ENCODE measurements at places on chromosomes 1 and 21.

DNA sequence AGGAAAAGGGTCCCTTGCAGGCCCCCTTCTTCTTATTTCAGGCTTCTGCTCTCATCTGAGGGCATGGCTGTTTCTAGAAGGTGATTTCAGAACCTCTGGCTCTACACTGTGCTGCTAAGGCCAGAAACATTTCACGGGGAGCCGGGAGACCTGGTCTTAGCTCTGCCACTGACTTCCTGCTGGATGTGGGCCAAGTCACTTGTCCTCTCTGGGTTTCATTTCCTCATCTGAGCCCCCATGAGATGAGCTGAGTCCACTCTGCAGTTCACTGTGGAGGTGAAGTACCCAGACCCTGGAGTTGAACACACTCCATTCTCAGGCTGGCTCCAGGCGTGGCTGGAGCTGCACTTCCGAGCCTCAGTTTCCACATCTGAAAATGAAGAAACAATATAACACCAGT lies 2.1 kb downstream of the PADI1 start:
- no peak for DNase-seq

- DNase-seq, result no peak
Measured at GRCh38 chr1:19814244-19814661, 830 bp downstream of the RNF186 start.

- DNase-seq, result no peak
Measured at GRCh38 chr1:87642581-87643221, 314.0 kb downstream of the LMO4 start.

DNA sequence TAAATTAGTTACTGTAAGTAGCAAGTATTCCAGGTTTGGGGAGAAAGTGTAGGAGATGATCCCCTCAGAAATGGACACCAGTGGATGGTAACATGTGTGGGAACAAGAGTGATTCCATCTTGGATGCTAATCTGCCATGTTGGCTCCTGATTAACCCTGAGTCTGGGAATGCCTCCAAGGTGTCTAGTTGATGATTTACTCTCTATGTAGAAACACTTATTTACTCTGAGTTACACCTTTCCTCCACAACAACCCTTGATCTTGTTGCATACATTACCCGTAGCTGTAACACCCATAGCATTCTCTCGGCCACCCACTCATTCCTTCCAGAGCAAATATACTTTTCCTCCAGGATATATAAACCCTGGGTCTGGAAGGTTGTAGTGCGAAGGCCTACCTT lies 315.9 kb upstream of the GREM2 start:
- no peak for DNase-seq

- no peak for DNase-seq
Measured at GRCh38 chr1:38929476-38929875, 12.2 kb downstream of the RHBDL2 start.

- no peak for DNase-seq
Measured at GRCh38 chr1:64098846-64099582, 104.4 kb upstream of the UBE2U start.

GRCh38 chr1:213327017-213327667 lies 276.1 kb downstream of the RPS6KC1 start:
- no peak for DNase-seq

GRCh38 chr1:200684015-200684414 lies 14.3 kb upstream of the DDX59 start:
- DNase-seq, result no peak

DNA sequence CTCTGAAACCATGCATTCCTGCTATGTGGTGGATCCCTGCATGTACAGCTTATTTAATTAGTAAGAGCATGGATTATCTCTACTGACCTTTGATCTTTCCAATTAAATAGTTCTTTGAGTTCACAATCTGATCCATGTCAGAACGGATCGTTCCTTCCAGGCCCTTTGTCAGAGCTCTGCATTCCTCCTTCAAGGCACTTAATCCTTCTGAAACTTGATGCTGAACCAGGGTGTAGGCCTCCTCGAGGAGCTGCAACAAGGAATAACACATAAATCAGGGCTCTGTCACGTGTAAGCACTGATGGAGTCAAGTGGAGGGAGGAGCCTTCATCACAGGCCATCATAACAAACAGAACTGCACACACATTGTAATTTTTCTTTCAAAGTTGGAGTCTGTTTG lies 68.4 kb upstream of the EDEM3 start:
- no peak for DNase-seq

GRCh38 chr1:228094432-228095016 lies 8.6 kb downstream of the C1orf35 start:
- DNase-seq, result no peak

DNA sequence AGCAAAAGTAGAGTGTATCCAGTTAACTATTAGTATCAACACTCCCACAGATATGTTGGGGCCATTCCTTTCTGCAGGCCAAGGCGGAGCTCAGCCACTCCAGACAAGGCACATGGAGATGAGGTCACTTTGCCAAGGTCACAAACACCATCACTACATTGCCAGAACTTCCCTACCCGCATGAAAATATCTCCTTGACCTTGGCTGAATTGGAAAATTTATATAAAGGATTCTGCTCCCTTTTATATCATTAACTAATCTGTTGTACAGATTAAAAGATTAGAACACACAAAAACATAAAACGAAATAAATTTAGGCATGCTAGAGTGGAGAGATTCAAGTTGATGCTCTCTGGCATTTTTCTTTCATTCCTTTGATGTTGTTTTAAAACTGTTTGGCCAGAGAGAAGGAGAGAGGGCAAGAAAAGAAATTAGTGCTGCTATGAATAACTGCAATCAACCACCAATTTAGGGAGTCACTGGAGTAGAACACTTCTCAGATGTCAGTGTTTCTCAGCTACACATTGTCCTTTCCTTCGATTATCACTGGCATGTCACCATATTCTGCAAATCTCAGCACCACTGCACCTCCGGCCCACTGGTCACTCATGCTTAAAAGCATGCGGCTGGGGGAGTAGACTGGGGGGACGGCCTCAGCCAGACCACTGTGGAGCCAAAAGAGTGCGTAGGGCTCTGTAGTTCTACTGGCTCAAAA lies 78.7 kb upstream of the ATP1B1 start:
- no peak for DNase-seq

DNA sequence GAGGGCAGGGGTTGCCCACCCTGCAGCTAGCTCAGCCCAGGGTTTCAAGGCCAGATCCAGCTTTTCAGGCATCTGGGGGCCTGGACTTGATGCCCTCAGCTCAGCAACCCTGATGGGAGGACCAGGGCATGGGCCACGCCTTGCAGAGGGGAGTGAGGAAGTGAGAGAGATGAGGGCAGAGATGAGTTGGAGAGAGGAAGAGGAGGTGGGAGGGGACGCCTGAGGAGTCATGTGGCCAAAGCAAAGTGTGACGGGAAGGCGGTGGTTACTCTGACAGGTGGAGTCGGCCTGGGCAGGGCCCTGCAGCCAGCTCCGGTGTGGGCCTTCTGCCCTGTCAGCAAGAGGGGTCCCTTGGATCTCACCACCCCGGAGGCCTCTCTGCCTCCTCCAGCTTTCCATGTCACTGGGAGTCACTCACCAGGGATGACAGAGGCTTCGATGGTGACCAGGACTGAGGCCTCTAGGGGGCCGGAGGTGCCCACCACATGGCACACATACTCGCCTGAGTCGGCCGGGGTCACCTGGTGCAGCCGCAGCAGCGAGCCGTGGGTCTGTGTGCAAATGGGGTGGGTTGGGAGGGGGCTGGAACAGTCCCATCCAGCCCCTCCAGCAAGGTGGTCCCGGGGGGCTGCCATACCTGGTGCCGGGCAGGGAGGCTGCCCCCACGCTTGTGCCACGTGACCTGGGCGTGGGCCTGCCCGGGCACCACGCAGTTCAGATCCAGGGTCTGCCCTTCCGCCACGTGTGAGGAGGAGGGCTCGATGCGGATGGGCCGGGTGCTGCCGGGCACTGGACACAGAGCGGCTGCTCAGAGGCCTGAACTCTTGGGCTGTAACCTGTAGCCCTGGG lies 40.4 kb downstream of the LDLRAD2 start:
- no peak for DNase-seq

DNA sequence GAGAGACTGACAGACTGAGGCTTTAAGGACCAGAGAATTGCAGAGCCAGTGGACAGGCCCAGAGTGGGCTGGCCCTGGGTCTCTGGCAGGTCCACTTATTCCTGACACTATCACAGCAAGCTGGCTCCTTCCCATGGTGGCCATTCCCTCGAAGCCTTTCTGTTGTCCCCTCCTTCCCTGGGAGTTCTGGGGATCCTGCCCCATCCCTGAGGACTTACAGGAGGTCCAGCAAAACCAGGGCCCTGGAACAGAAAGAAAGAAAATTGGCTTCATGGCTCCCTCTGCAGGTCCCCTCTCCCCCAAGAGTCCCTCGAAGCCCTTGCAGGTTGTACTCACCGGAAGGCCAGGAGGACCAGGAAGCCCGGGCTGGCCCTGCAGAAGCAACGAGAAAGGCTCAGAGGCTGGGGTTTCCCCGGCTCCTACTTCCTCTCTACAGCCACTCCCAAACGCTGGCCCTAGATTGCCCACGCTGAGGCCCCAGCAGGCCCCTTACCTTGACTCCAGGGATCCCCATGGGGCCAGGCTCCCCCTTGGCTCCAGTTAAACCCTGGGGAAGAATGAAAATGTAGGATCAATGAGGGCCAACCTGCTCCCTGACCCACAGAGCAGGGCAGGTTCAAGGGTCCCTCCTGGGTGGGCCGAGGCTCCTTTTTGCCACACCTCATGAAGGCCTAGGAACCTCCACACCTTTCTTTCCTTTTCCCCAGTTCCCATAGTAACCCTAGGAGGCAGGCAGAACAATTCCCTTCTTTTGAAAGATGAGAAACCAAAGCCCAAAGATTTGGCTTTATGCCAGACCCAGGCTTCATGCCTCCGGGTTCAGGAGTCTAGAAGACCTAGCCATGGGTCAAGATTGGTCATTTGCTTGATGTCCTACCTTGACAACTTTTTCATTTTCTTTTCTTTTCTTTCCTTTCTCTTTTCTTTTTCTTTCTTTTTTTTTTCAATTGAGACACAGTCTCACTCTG lies 4.6 kb downstream of the COL9A2 start:
- DNase-seq, result no peak

GRCh38 chr1:41434748-41435449 lies 49.6 kb downstream of the EDN2 start:
- no peak for DNase-seq

- DNase-seq, result no peak
Measured at GRCh38 chr1:207581496-207582153, 63.3 kb upstream of the CR1L start.

- no peak for DNase-seq
Measured at GRCh38 chr1:22572818-22573217, 9.5 kb downstream of the EPHA8 start.

- no peak for DNase-seq
Measured at GRCh38 chr1:228088586-228089498, 6.3 kb downstream of the ARF1 start.

GRCh38 chr1:107829036-107829770 lies 135.8 kb downstream of the VAV3 start:
- DNase-seq, result no peak

DNA sequence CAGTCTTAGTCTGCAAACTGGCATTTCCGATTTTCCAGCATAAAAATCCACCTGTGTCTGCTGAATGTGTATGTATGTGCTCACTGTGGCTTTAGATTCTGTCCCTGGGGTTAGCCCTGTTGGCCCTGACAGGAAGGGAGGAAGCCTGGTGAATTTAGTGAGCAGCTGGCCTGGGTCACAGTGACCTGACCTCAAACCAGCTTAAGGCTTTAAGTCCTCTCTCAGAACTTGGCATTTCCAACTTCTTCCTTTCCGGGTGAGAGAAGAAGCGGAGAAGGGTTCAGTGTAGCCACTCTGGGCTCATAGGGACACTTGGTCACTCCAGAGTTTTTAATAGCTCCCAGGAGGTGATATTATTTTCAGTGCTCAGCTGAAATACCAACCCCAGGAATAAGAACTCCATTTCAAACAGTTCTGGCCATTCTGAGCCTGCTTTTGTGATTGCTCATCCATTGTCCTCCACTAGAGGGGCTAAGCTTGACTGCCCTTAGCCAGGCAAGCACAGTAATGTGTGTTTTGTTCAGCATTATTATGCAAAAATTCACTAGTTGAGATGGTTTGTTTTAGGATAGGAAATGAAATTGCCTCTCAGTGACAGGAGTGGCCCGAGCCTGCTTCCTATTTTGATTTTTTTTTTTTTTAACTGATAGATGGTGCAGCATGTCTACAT lies 2.5 kb upstream of the OLFML3 start:
- no peak for DNase-seq

GRCh38 chr1:85707267-85707989 lies 805 bp downstream of the ZNHIT6 start:
- DNase-seq, result no peak

GRCh38 chr21:45920824-45921600 lies 60.6 kb upstream of the COL6A1 start:
- no peak for DNase-seq

DNA sequence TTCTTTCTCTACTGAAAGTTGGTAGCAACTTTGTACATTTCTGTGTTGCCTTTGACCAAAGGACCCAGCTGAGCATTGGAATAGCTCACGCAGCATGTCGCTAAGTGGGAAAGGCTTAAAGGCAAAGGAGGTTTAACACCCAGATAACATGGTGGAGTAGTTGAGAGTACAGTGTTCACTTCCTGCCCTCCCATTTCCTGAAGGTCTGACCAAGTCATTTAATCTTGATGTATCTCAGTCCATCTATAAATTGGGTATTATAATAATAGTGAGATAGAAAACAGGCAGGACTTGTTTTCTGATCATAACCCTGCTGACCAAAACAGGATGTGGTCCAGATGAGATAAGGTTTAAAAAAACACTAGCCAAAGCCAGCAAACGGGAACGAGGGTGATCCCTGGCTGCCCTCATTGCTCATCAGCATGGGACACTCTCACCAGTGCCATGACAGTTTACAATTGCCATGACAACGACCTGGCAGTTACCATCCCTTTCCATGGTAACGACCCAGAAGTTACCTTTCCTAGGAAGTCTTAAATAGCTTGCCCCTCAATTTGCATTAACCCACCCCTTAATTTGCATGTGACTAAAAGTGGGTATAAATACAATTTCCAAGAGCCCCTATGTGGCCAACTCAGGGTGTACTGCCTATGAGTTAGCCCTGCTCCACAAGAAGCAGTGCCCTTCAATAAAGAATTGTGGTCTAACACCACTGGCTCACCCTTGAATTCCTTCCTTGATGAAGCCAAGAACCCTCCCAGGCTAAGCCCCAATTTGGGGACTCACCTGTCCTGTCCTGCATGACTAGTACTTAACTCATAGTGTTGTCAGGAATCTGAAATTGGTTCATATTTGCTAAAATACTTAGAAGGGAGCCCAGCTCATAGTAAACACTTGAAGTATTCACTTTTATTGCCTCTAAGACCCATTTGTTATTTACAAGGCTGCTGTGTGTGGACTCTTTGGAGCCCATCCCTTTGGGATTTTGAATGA lies 28.4 kb upstream of the FHAD1 start:
- no peak for DNase-seq

DNA sequence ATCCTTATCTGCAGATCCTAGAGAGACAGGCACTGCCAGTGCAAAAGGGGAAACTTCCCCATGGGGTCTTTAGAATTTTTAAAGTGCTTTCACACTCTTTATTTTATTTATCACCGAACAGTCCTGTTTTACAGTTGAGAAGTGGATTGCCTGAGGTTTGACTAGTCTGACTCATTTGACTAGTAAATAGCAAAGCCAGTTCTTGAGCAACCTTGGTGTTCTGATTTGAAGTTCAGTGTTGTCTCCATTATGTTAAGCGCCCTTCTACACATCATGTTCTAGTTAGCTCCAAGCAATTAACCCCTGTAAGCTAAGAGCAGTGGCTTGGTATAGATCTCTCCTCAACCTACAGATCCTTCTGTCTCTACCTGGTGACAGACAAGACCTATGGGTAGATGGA lies 262.9 kb downstream of the CACNA1E start:
- DNase-seq, result no peak
